Activated CD4-positive, CD25-positive, alpha-beta regulatory T cell treated with anti-CD3 and anti-CD28 coated beads, Interleukin-2, amount 50 U/mL, for 72 hours (primary cell): ENCODE measurements at places on chromosomes 6 and 20.

DNA sequence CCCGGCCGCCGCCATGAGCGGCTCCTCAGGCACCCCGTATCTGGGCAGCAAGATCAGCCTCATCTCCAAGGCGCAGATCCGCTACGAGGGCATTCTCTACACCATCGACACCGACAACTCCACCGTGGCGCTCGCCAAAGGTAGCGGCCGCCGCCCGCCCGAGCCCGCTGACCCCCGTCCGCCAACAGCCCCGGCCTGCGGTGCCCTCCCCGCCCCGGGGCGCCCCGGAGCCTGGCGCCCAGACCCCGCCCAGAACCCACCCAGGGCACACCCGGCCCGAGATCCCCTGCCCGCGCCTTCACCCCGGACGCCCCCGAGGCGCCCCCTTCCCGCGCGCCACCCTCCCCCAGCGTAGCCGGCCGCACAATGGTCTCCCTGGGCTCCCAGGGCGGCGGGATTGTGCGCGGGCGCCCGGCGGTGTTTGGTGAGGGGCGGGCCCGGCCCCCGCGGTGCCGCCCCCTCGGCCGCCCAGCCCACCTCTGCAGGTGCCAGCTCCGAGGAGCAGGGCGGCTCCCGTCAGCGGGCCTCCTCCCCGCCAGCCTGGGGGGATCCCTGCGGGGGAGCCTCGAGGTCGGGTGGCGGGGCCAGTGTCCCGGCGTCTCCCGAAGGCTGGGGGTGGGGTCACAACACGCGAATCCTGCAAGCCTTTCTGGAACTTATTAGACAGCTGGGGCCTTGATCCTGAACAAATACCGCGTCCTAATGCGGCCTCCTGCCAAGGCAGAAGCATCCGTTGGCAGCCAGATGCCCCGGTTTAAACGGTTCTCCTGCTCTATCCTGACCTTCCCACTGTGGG, 577 bp downstream of the LSM14B start:
- peak; percentile 47 for DNase-seq

GRCh38 chr6:36838896-36839748, at the start of gene CPNE5:
TSS of gene CPNE5 (minus strand) at chr6:36839444. CDS start at chr6:36839377, 67 bp downstream.
- DNase-seq: no peak

GRCh38 chr6:44675449-44675848, 287.9 kb downstream of the CDC5L start:
- no peak for DNase-seq

DNA sequence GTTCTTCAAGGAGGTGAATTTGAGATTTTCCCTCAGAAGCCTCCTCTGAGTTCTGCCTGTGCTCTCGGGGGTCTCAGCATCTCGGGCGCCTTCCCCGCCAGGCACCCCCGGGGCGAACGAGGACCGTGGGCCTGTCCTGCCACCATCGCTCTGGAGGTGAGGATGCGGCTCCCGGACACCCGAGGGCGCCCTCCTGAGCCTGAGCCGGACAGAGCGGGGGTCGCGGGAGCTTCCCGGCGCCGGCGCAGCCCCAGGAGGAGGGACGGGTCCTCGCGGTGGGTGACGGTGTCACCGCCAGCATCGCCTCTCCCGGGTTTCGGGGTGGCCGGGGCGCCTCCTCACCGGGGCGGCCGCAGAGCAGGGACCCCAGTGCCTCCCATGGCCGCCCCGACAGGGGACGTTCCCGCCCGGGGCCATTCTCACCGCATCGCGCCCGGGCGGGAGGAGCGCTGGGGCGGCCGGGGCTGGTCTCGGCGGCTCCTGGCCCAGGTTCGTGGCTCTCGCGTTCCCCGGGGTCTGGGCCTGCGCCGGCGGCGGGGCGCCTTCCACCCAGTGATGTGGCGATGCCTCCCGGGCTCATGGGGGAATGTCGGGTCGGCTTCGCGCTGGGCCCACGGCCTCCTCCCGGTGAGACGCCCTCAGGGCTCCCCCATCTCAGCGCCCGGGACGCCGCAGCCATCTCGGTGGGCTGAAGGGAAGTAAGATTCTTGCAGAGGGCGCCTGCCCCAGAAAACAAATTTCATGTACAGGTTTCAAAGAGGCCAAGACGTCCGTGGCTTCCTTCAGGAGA, 210.5 kb downstream of the ERMARD start:
- peak; percentile 29 for DNase-seq

DNA sequence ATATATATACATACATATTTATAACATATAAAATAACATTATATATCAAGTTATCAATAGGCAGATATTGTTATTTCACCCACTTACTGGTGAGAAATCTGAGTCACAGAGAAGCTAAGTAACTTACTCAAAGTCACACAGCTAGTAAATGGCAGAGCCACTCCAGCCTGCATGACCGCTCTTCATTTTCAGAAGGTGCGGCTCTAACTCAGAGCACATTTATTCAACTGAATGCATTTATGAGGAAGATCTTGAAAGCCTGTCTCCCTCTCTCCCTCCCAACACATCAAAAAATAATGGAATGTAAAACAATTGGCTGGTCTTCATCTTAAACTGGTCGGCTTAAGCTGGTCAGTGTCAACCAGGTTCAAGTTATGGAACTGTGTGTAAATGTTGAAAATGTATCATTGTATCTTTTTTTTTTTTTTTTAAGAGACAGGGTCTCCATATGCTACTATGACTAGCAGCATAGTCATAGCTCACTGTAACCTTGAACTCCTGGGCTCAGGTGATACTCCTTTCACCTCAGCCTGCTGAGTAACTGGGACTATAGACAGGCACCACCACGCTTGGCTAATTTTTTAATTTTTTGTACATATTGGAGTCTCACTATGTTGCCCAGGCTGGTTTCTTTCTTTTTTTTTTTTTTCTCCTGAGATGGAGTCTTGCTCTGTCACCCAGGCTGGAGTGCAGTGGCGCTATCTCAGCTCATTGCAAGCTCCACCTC, 70.7 kb upstream of the NCOA3 start:
- no peak for DNase-seq

DNA sequence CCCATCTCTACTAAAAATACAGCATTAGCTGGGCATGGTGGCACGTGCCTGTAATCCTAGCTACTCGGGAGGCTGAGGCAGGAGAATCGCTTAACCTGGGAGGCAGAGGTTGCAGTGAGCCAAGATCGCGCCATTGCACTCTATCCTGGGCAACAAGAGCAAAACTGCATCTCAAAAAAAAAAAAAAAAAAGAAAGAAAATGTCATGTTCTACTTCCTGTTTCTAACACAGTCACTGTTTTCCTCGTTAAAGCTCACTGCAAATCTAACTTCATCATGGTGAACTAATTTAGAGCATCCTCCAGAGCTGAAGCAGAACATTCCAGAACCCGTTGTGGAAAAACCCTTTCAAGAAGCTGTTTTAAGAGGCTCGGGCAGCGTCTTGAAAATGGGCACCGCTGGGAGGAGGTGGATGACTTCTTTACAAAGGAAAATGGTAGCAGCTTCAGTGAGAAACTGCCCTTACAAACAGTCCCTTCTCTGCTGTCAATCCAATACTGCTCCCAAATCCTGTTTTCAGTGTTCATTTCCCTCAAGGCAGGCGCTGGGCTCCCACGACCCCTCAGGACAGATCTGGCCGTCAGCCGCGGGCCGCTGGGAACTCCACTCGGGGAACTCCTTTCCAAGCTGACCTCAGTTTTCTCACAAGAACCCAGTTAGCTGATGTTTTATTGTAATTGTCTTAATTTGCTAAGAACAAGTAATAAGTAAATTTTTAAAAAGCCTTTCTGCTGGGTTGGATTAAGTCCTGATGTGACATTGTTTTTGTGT, 12.5 kb downstream of the CTSZ start:
- no peak for DNase-seq

GRCh38 chr20:50762045-50762422, 30.7 kb downstream of the PARD6B start:
- no peak for DNase-seq

DNA sequence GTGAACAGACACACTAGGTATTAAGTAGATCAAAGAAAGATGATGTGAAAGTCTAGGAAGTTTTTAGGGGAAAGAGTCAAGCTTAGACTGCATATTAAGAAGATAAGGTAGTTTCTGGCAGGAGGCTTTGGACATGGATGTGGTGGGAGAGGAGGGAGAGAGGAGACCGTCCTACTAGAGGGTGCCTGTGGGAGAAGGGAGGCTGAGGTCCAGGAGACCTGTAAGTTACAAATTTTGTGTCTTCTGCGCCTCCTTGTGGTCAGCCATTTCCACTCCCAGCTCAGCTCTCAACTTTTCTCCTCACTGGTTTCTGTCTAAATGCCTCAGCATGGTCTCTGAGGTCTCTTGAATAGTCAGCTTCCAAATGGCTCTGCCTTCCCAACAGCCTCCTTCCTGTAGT, 193.5 kb downstream of the UNC5CL start:
- no peak for DNase-seq

- no peak for DNase-seq
Observed at GRCh38 chr20:23710771-23711170, 21.9 kb upstream of the CST4 start.

- DNase-seq: no peak
Observed at GRCh38 chr6:118635909-118636735, 15.3 kb downstream of the CEP85L start.

DNA sequence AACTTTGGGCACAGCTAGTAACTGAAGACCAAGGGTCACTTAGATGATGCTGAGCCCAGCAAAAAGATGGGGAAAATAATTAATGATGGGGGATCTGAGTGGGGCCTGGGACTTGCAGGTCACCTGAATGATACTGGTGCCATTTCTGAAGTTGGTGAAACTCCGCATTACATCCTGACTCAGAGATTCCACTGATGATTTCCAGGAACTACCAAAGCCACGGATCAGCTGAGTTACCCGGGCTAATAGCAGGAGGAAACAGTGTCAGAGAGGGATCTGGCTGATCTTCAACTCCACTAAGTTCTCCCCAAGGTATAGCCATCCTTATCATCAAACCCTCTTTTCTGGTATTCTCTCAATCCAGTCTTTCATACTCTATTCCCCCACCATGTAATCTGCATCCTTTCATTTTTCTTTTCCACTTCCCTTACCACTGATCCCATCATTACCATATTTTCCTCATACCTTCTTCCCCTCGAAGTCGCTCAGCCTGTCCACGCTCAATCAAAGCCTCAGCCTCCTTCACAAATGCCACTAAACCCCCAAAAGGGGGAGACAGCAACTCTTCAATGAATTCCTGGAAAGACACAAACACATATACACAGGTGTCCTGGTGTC, 20.2 kb downstream of the VPS52 start:
- DNase-seq: no peak
